Naive thymus-derived CD4-positive, alpha-beta T cell (primary cell): ENCODE measurements at places on chromosomes 1 and 21. TPM values are rescaled to one million over a fixed set of nuclear protein-coding genes. Genes with fewer than 3 reads are reported as not detected.

The ARID4B gene
- 86.3 TPM for total RNA-seq

- no peak for DNase-seq
- no peak overlapping the region for H3K27ac ChIP-seq
- H3K36me3 ChIP-seq = no peaks in the 10 kb centered on the region
- peaks cover 6% of the 10 kb centered on the region for H3K4me1 ChIP-seq
- no peak overlapping the region for H3K4me3 ChIP-seq
Measured at GRCh38 chr1:115648717-115649691, 7.2 kb downstream of the VANGL1 start.

DNA sequence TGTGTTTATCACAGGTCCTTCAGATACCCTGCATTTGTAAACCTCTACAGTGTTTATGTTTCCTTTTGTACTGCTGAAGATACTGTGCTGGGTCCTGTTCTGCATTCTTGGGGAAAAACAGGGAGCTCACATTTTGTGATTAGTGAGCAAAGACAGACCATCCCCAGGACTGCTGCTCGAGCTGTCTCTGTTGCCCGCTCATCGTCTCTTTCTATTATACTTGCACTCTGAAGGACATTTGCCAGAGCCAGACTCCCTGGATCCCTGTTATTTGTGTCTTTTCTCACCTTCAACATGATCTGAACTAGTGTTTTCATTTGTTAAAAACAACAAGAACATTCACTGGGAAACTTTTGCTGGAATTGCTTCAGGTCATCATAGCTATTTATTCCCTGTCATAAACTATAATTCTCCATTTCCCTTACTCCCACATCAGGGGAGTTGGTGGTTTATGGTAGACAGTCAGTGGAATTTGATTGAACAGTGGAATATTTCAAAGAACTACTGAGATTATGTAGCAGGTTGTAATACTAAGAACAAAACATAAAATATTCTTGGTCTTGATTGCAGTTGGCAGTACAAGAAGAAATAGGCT is 53.0 kb downstream of the PRRX1 start:
- no peak for DNase-seq
- H3K36me3 ChIP-seq = no peaks in the 10 kb centered on the region
- H3K27me3 ChIP-seq = no peaks in the 10 kb centered on the region

The OR10J1 gene
- not detected for total RNA-seq

DNA sequence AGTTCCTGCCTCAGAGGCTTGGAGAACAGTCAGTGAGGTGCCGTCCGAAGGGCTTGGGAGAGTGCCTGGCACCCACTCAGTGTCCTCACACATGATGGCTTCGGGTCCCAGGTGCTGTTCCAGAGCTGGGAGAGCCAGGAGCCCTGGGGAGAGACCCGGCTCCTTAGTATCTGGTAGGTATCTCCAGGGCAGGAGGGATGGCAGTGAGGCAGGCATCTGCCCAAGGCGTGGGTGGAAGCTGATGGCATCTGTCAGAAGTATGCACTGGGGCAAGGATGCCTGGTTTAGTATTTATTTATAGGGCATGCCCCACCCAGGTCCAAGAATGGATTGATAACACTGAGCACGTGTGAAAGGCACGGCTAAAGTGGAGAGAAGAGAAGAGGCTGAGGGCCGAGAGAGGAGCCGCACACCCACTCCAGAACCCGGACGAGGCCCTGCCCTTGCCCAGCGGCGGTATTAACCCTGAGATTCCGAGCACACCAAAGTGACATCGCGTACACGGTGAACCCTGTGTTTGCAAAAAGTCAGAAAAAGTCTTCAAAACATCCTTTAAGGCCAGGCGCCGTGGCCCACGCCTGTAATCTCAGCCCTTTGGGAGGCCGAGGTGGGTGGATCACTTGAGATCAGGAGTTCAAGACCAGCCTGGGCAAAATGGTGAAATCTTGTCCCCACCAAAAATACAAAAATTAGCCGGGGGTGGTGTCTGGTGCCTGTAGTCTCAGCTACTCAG is 2.4 kb downstream of the TP73 start:
- H3K4me1 ChIP-seq = peaks cover 5% of the 10 kb centered on the region
- no peak for DNase-seq
- peaks cover 20% of the 10 kb centered on the region for H3K27me3 ChIP-seq
- H3K36me3 ChIP-seq = no peaks in the 10 kb centered on the region
- H3K4me3 ChIP-seq = no peak overlapping the region
